GM20000 (cell line): ENCODE measurements at places on chromosomes 6 and 20.

- no peak for DNase-seq
These were observed 11.4 kb downstream of the PKIB start for GRCh38 chr6:122621638-122622037.

GRCh38 chr6:147782302-147782701 lies 273.8 kb downstream of the SAMD5 start:
- DNase-seq = no peak

DNA sequence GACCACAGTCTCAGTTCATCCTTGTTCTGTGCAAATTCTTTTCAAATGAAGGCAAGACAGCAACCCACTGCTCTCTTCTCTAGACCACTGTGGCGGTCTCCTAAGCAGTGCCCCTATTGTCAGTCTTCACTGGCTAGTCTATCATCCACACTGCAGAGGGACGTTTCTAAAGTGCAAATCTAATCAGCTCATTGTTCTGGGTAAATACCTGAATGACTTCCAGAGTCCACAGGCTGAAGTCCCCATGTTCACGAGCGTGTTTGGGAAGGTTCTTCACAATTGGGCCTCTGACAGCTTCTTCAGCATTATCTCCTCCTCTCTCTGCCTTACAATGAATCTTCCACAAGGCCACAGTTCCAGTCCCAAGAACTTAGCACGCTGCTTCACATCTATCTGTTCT lies 73.2 kb downstream of the LAMA4 start:
- DNase-seq = no peak

GRCh38 chr6:136607204-136607931 lies 57.1 kb upstream of the MAP7 start:
- no peak for DNase-seq

- no peak for DNase-seq
These were observed 24.6 kb downstream of the DNAAF9 start for GRCh38 chr20:3382836-3383235.

DNA sequence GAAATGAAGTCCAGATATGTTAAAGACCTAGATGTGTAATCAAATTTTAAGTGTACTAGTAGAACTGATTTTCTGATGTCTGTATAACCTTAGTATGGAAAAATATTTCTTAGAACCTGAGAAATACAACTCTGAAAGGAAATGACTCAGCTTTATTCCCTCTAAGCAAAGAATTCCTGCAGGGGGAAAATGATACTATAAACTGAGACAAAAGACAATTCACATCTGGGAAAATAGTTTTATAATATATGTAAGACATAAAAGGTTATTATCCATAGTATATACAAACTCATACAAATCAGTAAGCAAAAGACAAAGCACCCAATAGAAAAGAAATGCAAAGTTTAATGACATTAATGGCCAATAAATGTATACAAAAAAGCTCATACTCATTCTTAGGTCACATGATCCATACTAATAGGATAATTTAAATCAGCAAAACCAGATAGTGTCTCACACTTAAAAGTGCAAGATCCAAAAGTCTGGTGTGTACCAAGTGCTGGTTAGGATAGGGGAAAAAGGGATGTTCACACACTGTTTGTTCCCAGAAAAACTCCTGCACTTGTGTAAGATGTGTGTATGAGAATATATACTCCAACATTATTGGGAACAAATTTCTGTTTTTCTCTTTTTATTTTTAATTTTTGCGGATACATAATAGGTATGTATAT lies 22.6 kb downstream of the RNF217 start:
- DNase-seq = no peak
